ENCODE measurements at places on chromosomes 11 and 22.

DNA sequence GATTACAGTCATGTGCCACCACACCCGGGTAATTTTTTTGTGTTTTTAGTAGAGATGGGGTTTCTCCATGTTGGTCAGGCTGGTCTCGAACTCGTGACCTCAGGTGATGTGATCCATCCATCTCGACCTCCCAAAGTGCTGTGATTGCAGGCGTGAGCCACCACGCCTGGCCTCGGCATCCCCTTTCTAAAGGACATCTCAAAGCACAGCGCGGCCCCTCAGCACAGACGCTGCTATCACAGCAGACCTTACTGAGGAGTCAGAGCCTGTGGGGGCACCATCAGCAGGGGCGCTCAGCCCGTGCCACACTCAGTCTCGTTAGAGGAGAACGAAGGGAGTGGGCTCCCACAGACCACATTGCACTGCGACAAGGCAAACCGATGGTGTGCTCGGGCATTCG, 19.4 kb downstream of the CELSR1 start:
- no peak for DNase-seq

GRCh38 chr11:82775736-82776346, 42.2 kb upstream of the FAM181B start:
- DNase-seq = no peak

- DNase-seq = no peak
Measured at GRCh38 chr22:24059121-24059520, 48.0 kb downstream of the CABIN1 start.

DNA sequence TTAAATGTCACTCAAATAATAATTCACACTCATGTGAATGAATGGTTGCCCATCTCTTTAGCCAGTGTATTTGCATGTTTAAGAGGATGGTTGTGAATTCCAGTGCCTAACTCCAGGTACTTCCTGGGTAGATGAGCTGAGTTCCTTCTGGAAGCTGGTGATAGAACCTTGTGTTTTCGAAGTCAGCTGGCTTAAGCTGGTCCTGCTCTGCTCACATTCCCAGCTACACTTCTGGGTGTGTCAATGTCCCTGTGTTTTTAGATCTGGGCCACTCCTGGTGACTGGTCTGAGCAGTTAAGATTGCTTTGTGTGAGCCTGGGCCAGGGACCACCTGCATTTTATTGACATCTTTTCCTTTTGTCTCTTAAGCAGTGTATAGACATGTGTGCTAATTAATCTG, 10.6 kb downstream of the TEAD1 start:
- peak; percentile 41 for DNase-seq

DNA sequence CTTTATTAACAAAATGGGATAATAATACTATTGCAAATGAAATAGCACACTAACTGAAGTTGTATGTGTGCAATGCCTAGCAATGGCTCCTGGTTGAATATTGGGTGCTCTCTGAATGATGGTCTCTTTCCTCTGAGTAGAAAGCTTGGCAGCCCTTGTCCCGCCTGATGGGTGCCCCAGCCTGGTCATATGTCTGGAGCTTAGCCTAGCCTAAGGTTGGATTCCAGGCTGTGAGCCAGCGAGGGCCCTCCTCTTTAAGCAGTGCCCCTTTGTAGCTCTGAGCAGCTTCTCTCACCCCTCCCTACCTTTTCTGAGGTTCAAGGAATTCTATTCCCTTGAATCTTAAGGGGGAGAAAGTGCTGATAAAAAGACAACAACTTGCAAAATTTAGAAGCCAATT, 499.9 kb downstream of the NTM start:
- no peak for DNase-seq

GRCh38 chr11:45907911-45908370, 870 bp upstream of the FREY1 start:
- DNase-seq = no peak

GRCh38 chr22:24433828-24434470, 6.5 kb downstream of the ADORA2A start:
- DNase-seq = no peak

- peak; percentile 82 for DNase-seq
Measured at GRCh38 chr11:113401718-113402117, 14.1 kb downstream of the ANKK1 start.

GRCh38 chr11:112735470-112735869, 225.8 kb upstream of the NCAM1 start:
- DNase-seq = no peak

DNA sequence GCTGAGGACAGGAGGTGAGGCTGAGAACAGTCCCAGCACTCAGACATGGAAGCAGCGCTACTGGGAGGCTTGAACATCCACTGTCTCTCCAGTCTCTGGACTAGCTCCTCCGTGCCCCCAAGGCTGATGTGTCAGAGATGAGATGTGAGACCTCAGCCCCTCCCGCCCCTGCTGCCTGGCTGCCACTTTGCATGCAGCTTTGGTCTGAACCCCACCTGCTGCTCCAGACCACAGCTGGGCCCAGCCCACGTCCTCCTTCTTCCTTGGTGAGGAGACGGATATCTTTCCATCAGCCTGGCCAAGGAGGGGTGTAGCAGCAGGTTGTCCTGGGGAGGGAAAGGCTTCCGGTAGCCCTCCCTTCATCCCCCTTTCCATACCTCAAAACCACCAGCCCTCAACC, 148.0 kb upstream of the B3GAT1 start:
- DNase-seq = peak; percentile 9

- DNase-seq = no peak
Measured at GRCh38 chr11:32225571-32226285, 134.9 kb downstream of the RCN1 start.

DNA sequence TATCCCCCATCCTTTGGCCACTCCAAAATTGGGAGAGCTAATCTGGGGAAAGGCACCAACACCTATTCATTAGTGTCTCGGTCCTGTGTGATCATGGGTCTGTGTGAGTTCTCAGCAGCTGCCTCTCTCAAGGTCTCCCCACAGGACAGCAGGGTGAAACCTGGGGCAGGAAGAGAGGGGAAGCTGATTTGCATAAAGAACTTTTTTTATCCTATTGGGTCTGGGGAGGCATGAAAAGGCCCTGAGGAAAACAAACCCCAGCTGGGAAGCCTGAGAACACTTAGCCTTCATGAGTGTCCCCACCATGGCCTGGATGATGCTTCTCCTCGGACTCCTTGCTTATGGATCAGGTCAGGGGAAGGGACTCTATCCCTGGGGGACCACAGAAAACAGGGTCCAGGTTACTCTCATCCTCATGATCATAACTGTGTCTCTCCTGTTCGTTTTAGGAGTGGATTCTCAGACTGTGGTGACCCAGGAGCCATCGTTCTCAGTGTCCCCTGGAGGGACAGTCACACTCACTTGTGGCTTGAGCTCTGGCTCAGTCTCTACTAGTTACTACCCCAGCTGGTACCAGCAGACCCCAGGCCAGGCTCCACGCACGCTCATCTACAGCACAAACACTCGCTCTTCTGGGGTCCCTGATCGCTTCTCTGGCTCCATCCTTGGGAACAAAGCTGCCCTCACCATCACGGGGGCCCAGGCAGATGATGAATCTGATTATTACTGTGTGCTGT, 116.0 kb upstream of the TOP3B start:
- no peak for DNase-seq

DNA sequence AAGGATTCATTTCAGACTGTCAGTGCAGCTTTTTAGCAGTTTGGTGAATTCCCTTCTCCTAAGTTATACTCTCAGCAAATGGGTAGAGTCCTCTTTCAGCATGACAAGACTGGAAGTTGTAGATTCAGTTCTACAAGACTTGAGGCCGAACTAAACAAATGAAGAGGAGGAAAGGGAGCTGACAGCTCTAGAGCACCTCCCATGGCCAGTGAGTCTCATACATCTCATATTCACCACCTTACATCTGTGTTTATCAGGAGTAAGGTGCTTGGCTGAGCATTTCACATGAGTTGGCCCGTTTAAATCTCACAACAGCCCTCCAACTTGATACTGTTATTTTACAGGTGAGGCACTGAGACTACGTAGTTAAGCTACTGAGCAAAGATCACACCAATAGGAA, 30.4 kb downstream of the SEZ6L start:
- DNase-seq = no peak

DNA sequence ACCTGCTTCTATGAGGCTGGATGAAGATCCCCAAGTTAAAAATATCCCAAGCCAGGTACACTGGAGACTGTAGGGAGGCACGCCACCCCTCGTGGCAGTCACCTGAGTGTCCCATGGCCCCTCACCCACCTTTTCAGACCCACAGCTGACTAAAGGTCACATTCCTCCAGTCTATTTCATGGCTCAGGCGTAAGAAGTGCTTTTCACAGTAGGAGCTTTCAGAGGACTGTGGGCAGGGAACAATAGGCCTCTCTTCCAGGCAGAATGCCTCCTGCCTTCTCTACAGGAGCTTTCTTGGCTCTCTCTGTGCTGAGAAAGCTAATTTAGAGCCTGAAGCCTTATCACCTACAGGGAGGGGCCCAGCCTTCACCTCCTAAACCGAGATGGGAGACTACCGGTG, 73.8 kb downstream of the C11orf58 start:
- no peak for DNase-seq

- no peak for DNase-seq
Measured at GRCh38 chr11:15851051-15851498, 505.3 kb downstream of the SOX6 start.

GRCh38 chr22:35299673-35300499, at the start of gene TOM1:
Gene TOM1, plus strand, starts transcription at chr22:35299894. Its CDS starts 35 bp downstream, at chr22:35299929.
- peak; percentile 97 for DNase-seq

GRCh38 chr11:1755692-1756561, 5.5 kb upstream of the IFITM10 start:
- DNase-seq = no peak

DNA sequence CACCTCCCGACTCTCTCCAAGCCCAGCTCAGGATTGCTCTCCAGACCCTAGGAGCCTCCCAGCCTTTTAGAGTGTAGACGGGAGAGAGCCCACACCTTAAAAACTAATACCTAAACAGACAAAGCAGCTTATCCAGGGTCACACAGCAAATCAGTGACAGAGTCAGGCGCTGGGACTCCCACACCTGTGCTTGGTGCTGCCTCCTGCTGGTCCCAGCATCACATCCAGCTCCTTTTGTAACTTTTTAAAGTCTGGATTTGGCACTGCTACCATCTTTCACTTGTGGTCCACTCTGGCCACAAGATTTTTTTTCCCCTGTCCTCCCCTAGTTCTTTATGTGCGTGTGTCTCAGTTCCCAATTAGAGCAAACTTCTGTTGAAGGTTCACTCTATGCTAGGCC, 4.7 kb downstream of the ANO1 start:
- DNase-seq = no peak

DNA sequence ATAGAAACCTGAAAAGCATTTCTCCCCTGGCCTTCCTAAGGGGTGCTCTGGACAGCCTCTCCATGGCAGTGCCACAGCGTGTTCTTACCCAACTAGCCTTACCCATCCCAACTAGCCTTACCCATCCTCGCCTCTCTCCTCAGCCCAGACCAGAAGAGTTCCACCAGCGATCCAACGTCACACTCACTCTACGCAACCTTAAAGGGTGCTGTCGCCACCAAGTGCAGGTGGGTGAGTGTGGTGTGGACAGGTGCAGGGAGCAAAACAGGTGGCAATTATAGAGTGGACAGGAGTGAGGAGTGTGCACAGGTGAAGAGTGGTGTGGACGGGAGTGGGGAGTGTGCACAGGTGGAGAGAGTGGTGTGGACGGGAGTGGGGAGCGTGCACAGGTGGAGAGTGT, 17.8 kb downstream of the TMEM121B start:
- no peak for DNase-seq

GRCh38 chr11:75270896-75271418, 30.4 kb downstream of the TPBGL start:
- DNase-seq = no peak

GRCh38 chr11:35145271-35145670, 6.3 kb downstream of the CD44 start:
- DNase-seq = no peak

- DNase-seq = no peak
Measured at GRCh38 chr11:64598797-64599697, 8.0 kb downstream of the SLC22A12 start.

DNA sequence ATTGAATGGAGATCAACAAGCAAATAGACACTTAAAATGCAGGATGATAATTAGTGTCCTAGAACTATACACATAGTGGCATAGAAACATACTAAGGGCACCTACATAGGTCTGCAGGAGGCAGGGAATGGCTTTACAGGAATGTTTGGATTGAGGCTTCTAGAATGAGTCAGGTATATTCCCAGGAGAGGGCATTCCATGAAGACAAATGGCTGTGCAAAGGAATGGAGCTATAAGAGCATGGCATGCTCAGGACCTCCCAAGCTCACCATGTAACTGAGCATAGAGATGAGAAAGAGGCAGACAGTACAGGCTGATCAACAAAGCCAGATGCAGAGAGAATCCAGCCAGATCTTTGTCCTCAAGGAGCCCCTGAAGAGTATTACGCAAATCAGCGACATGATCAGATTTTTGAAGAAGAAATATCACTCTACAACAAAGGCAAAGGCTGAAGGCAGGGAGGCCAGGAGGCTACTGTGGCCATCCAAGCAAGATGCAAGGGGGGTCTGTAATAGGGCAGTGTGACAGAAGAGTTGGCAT, 211.1 kb upstream of the MTNR1B start:
- no peak for DNase-seq

DNA sequence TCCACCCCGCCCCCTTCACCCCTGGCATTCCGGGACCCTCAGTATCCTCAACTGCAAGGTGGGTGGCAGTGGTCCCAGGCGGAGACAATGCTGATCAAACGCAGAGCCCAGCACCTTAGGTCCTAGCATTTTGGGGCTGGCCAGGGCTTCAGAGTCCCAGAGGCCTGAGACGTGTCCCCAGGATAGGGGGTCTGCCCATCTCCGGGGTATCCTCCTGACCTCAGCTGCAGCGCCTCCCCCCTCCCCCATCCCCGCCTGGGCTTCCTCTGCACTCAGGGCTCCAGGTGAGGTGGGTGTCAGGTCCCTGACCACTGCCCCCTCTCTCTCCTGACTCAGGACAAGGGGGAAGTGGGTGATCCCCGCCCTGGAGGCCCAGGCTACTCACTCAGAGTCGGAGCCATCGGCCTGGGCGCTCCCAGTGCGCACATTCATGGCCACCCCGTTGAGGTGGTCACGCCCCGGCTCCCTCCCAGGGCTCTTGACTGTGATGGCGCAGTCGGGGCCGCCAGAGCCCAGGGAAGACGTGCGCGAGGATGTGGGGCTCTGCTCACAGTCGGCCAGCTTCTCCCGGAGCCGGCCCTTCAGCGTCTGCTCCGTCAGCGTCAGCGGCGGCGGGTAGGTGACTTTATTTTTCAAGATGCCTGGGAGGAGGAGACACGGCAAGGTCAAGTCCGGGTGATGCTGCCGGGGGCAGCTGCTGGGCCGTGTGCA, 28.3 kb downstream of the TRMU start:
- no peak for DNase-seq

- DNase-seq = no peak
Measured at GRCh38 chr11:110340436-110340835, 44.0 kb upstream of the RDX start.

All from mucosa of gallbladder (tissue), 1 donor.